ENCODE measurements at places on chromosomes 3 and 15. TPM values are rescaled to one million over a fixed set of nuclear protein-coding genes. Genes with fewer than 3 reads are reported as not detected.
A peak's percentile ranks its signal among the peaks of the same experiment; 100 is the strongest.

Gene CEMIP
- 0.61 TPM for total RNA-seq

Gene NEIL1
- total RNA-seq, result 21.3 TPM

Gene MRAS
- 2.4 TPM for total RNA-seq

- H3K27ac ChIP-seq, result peak overlapping the region; percentile 93
- H3K4me3 ChIP-seq, result no peak overlapping the region
- H3K27me3 ChIP-seq, result no peaks in the 10 kb centered on the region
Measured at GRCh38 chr3:189941125-189941524, 179.6 kb downstream of the P3H2 start.

- no peak overlapping the region for H3K27ac ChIP-seq
- no peak for DNase-seq
- H3K4me1 ChIP-seq, result no peaks in the 10 kb centered on the region
- H3K4me3 ChIP-seq, result no peak overlapping the region
- no peaks in the 10 kb centered on the region for H3K36me3 ChIP-seq
Measured at GRCh38 chr15:47715856-47716445, 1.4 kb upstream of the SEMA6D start.

- H3K36me3 ChIP-seq, result no peaks in the 10 kb centered on the region
- no peak overlapping the region for H3K4me3 ChIP-seq
- peaks cover 26% of the 10 kb centered on the region for H3K4me1 ChIP-seq
- DNase-seq, result no peak
- no peaks in the 10 kb centered on the region for H3K27me3 ChIP-seq
Measured at GRCh38 chr3:194876403-194877095, 190.9 kb downstream of the FAM43A start.

DNA sequence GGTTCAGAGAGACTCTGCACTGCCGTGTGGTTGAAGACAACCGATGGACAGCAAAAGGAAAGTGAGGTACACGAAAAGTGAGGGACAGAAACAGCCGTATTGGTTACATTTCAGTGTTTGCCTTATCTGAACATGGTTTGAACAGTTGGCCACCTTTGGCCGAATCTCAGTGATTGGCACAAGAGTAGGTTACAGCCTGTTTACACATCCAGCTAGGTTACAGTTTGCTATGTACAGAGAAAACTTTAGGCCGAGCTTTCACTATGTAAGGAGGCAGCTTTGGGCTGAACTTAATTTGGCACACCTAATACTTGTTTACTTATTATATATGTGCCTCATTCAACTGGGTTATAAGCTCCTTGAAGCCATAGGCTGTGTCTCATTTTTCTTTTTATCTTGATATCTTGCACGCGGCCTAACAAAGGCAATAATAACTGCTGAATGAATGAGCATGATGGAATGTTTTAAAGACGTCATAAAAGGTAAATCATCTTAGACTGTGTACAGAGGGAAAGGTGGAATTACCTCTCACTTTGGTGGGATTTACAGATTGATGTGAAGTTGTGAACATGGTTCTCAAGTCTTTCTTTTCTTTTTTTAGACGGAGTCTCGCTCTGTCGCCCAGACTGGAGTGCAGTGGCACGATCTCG, 17.2 kb upstream of the GREM1 start:
- no peak overlapping the region for H3K4me3 ChIP-seq
- no peaks in the 10 kb centered on the region for H3K27me3 ChIP-seq
- DNase-seq, result no peak
- no peaks in the 10 kb centered on the region for H3K4me1 ChIP-seq
- H3K36me3 ChIP-seq, result no peaks in the 10 kb centered on the region

DNA sequence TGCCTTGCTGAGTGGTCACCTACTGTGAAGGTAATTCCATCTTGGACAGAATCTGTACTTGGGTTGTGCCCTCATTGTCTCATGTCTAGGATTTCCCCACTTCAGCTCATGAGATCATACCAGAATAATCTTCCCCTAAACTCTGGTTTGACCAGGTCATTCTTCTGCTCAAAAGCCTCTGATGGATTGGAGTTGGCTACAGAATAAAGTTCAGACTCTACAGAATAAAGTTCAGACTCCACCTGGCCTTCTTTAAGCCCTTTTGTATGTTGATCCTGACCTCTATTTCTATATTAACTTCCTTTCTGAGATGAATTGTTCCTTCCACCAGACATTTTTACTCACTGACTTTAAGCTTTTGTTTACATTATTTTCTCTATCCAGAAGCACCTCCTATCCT, 6.4 kb upstream of the GLCE start:
- no peak overlapping the region for H3K4me3 ChIP-seq
- no peaks in the 10 kb centered on the region for H3K27me3 ChIP-seq
- H3K36me3 ChIP-seq, result no peaks in the 10 kb centered on the region
- H3K4me1 ChIP-seq, result peaks cover 12% of the 10 kb centered on the region
- DNase-seq, result no peak

DNA sequence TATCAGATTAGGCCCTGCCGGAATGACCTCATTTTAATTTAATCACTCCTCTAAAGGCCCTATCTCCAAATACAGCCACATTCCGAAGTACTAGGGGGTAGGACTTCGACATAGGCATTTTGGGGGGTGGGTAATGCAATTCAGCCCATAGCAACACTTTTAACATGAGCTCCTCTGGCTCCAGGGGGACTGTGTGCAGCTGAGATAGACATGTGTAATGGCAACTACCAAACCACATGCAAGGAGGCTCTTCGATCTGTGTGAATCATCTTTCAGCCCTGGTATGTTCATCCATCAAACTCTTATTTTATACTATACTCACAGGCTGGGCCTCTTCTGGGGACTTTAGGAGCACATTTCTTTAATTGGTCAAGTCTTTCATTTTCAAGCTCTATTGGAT, 57.4 kb upstream of the PPARG start:
- H3K4me3 ChIP-seq, result no peak overlapping the region
- H3K27me3 ChIP-seq, result no peaks in the 10 kb centered on the region
- DNase-seq, result no peak
- H3K4me1 ChIP-seq, result peaks cover 35% of the 10 kb centered on the region

DNA sequence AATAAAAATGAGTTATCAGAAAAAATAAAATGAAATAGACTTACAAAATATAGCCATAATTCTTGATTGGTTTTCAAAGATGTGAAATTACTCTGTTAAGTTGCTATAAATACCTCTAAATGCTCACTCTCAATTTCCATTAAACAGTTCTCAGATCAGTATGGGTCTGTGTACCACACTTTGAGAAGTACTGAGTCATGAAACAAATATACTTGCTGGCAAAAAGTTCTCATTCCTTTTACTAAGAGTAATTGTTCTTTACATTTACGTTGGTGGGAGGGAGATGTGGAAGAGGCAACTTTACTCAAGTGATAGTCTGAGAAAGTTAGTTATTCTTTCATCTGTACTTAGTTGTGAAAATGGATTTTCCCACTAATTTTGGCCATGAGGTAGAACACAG, 96.3 kb downstream of the ZNF385D start:
- DNase-seq, result no peak
- no peak overlapping the region for H3K27ac ChIP-seq
- no peaks in the 10 kb centered on the region for H3K4me1 ChIP-seq

DNA sequence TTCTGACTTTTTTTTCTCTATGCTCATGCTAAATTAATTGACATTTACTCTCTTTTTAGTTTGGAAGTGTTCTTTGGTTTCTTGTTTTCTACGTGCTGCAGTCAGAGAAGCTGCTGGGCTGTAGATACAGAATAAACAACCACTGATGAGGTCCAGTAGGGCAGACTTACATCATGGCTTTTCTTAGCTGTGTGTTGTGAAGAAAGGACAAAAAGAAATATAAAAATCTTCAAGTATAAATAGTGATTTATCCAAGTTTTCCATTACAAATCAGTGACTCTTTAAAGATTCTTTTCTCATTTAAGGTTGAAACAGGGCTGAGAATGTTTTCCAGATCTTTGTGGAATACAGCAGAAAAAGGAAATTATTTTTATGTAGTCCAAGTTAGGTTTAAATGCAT, 122.2 kb downstream of the CMSS1 start:
- peaks cover 27% of the 10 kb centered on the region for H3K4me1 ChIP-seq
- H3K27me3 ChIP-seq, result no peaks in the 10 kb centered on the region
- H3K4me3 ChIP-seq, result no peak overlapping the region
- no peak overlapping the region for H3K27ac ChIP-seq
- DNase-seq, result no peak

Data from PC-9 (cell line).